ENCODE measurements at places on chromosomes 7 and 10.

DNA sequence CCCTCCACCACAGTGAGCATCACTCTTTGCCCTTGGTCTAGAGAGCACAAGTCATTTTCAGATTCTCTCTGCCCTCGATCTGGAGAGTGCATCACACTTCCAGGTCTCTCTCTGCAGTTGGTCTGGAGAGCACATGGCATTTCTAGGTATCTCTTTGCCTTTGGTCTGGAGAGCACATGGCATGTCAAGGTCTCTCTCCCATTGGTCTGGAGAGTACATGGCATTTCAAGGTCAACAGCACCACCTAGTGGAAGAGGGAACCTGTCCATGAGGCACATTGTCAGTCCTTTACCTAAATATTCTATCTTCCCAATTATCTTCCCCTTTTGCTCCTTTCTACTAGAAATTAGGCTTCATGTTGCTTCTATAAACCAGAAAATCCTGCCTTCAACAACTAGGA is 1139.4 kb downstream of the XPNPEP1 start:
- no peak for DNase-seq

DNA sequence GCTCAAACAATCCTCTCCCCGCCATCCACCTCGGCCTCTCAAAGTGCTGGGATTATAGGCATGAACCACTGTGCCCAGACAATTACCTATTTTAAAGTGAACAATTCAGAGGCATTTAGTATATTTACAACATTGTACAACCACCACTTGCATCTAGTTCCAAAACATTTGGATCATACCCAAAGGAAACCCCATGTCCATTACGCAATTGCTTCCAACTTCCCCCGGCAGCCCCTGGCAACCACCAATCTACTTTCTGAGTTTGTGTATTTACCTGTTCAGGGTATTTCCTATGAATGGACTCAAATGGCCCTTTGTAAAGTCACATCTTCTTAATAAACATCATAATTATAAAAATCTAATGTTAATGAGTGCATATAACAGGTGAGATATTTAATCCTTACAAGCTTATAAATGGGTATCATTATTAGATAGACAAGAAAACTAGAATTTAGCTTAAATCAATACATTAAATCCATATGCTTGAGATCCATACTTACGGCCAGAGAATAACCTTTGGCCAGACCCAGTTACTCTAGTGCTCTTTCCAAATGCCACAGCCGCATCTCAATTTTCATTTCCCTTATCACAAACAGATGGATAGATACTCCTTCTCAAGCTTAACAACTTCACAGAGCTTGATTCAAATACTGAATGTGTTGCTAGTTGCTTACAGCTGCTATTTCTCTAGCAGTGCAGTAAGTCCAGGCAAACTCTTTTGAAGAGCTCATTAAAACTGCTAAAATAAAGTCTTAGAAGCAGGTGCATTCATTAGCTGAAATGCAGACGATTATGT is 133.4 kb upstream of the MKLN1 start:
- DNase-seq = no peak

- no peak for DNase-seq
These were observed 112.2 kb downstream of the TES start for GRCh38 chr7:116322541-116322940.

DNA sequence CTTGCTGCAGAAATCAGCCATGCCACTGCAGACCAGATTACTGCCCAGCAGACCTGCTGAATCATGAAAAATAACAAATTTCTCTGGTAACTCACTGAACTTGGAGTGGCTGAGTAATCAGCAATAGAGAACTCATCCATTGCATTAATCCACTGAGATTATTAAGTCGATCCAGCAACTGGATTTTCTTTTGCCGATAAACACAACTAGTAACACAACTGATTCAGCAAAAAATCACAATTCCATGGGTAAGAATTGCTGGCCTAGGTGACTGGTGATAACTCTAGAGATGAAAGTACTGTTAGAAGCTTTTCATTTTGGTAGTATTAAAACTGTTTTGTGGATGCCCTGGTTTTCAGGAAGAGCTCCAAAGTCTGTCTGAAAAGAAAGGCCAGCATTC is 214.5 kb downstream of the ETV1 start:
- no peak for DNase-seq

DNA sequence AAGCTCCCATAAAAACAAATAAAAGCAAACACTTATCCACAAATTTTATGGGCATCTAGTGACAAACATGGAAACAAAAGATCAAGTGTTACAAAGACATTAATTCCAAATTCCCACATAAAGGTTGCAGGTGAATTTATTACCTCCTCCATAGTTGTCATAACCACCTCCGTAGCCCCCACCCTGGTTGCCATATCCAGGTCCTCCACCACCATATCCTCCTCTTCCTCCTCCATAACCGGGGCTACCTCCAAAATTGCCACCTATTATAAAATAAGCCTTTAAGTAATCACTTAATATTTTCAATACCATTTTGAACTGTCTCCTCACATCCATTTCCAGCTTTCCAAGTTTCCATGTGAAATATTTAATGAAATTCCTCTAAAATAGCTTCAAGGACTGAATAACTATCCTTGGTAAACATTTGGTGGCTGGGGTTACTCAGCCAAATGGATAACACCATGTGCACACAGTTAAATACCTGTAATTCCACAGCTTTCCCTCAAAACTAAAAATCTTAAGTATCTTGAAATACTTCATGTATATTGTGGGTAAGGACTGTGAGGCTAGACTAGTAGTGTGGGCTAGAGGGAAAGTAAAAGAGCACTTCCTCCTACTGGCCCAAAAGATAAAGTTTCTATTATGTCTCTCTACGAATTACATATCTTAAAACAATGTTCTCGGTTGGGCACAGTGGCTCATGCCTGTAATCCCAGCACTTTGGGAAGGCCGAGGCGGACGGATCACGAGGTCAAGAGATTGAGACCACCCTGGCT is 6.9 kb downstream of the HNRNPA2B1 start:
- DNase-seq = no peak

DNA sequence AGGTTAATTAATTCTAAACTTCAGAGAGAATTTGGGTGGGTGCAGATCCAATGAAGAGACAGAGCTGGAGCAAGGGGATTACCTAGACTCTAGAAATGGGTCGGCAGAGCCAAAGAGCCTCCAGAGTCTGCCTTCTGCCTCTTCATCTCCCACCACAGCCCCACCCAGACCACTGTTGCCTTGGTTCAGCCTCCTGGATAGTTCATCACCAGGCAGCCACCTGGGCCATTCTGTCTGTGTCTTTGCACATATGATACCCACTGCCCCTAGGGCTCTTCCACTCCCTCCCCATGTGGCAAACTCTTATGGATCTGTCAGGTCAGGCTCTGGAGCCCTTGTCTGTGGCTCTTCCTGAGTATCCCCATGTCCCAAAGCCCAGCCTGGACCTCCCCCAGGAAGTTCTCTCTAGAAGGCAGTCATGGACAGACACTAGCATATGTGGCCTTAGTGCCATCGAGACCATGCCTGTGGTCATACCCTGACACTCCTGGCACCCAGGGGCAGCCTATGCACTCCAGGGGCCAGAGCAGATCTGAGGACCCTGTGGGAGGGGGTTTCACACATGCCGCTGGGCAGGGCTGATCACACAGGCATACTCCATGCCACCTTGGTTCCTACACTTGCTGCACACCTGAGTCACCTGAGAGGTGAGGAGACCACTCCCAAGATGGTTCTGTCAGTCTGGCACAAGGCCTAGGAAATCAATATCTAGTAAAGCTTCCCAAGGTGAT is 41.6 kb downstream of the FRMPD2 start:
- DNase-seq = no peak

GRCh38 chr7:95435422-95435780 is 573 bp upstream of the PON2 start:
- DNase-seq = no peak

DNA sequence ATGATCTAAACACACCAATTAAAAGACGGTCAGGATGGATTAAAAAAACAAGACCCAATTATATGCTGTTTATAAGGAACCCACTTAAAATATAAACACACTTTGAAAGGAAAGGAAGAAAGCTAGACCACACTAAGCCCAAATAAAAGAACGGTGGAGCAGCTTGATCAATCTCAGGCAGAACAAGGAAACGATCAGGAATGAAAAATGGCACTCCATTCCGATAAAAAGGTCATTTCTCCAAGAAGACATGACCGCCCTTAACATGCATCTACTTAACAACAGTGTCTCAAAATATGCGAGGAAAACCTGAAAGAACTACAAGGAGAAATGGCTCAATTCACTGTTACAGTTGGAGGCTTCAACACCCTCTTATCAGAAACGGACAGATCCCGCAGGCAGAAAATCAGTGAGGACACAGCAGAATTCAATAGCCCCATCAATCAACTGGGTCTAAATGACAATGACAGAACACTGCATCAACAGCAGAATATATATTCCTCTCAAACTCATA is 210.0 kb downstream of the MAD1L1 start:
- no peak for DNase-seq

GRCh38 chr7:86846494-86847190 is 202.9 kb downstream of the GRM3 start:
- DNase-seq = no peak

DNA sequence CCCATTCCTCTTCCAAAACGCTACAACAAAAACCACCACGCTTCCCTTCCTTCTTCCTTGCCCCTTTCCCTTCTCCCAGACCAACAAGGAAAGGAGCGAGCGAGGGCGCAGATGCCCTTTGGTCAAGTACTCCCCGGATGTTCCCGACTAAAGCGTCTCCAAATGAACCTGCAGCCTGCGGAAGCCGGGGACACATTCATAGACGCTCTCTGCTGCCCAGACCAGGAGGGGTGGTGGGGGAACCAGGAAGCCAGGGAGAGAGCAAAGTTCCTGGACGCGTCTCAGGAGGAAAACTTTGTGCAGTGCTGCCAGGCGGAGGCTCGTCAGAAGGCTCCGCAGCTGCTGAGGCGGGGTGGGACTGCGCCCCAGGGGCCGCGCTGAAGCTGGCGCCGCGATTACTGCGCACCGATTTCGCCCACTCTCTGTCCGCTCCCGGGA is 754 bp downstream of the SEMA3D start:
- DNase-seq = no peak

GRCh38 chr7:75662579-75663301 is 76.0 kb downstream of the HIP1 start:
- DNase-seq = no peak

DNA sequence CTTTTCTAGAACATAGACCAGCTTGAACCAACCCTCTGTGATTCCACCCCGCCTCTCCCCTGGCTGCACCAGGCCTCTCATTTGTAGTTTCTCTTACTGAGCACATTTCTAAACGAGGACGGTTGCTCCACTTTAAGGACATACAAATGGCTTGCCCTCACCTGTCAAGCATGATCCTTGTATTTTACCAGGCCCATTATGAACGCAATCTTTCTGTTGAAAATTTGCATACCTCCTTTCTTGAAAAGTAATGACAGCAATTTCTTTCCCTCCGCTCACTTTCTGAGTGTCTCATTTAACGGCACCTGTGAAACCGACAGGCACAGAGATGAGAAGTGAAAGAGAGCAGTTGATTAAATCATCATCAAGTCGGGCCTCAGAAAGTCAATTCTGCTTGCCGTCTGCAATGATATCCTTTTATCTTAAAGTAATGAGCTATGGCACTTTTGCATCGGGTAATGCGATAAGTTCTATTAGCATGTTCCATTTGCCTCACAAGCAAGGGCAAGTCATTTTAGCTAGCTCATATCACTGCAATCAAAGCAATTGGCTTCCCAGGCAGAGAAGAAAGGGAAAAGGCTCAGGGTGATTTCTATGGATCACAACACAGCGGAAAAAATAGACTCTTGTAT is 705.6 kb upstream of the GALNT17 start:
- DNase-seq = no peak

DNA sequence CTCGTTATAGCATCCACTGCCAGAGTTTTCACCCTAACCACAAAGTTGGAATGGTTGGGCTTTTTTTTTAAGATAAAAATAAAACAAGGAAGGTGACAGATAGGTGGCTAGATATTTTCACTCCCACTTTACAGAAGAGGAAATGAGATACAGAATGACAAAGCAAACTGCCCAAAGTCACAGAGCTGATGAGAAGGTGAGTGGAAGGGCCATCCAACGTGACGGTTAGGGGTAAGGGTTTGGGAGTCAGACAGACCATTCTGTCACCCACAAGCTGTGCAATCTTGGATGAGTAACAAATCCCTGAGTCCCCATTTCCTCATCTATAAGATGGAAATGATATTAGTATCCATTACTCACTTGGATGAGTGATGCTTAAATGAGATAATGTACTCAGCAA is 106.9 kb upstream of the PDLIM1 start:
- no peak for DNase-seq

DNA sequence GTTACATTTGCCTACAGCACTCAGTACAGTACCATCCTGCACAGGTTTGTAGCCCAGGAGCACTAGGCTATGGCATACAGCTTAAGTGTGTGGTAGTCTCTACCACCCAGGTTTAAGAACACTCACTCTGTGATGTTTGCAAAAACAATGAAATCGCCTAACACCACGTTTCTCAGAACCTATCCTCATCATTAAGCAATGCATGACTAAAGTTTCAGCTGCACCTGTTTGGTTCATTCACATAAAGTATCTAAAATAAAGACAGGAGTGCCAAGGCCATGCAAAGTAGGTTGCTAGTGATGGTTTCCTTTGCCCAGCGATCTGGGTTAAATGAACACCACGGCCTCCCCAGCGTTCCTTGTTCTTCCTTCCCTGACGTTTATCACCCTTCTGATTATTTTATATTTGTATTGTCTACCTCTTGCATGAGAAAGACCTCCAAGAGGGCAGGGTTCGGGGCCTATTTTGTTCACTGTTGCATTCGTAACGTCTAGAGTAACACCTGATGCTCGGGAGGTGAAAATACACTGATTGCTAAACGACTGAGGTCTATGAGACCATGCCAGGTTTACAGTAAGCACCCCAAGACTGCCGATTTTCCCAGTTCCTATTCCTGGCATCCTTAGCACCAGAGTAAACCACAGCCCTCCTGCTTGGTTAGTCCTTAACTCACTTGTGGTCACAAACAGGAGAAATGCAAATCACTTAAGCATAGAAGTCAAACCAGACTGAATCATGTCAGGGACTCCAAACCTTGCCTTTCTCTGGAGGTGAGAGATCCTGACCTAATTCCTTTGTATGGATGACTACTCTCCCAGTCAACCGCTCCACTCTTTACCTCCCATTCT is 204.1 kb upstream of the NFE2L3 start:
- DNase-seq = no peak

GRCh38 chr10:21314906-21315644 is 210.4 kb downstream of the SKIDA1 start:
- DNase-seq = no peak

DNA sequence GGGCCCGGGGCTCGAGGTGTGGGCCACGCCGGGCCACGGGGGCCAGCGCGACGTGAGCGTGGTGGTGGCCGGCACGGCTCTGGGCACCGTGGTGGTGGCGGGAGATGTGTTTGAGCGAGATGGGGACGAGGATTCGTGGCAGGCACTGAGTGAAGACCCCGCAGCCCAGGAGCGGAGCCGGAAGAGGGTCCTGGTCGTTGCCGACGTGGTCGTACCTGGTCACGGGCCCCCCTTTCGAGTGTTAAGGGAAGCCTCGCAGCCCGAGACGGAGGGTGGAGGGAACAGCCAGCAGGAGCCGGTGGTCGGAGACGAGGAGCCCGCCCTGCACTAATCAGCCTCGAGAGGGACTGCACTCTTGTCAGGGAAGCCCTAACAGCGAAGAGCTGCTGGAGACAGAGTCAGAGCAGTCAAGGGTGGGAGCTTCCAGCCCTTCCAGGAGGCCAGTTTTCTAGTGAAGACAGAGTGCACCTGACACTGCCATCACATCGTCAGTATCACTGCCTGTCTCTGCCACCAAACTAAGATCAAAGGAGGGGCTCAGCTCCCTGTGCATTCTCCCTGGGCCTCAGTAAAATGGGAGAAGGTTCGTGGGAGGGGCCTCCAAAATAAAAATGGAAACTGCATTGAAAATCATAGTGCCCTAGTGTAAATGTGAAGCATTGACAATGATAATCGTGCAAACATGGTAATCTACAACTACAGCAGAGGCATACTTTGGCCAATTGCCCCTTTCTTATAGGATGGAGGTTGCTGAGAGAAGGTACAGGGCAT is 1.3 kb downstream of the MBLAC1 start:
- no peak for DNase-seq
